Spinal cord (tissue), 10 donors: ENCODE measurements at places on chromosomes 1 and 21. TPM values are rescaled to one million over a fixed set of nuclear protein-coding genes. Genes with fewer than 3 reads are reported as not detected.

PWP2 gene
- 5.7 TPM for polyA plus RNA-seq

GIPC2 gene
- polyA plus RNA-seq = 1.1 TPM

GPR3 gene
- polyA plus RNA-seq = 3.6 TPM

MAN1C1 gene
- 52.4 TPM for polyA plus RNA-seq

KRTAP19-1 gene
- not detected for polyA plus RNA-seq

ERG gene
- 7.6 TPM for polyA plus RNA-seq

B4GALT2 gene
- polyA plus RNA-seq = 134 TPM

DCDC2B gene
- polyA plus RNA-seq = 2.6 TPM

AMPD1 gene
- not detected for polyA plus RNA-seq

INKA2 gene
- polyA plus RNA-seq = 24.2 TPM

TSACC gene
- polyA plus RNA-seq = 1.7 TPM

CR1 gene
- 0.22 TPM for polyA plus RNA-seq

CRB1 gene
- polyA plus RNA-seq = 31.7 TPM

TINAGL1 gene
- polyA plus RNA-seq = 11.0 TPM

SYT2 gene
- polyA plus RNA-seq = 46.7 TPM

HES3 gene
- 1.8 TPM for polyA plus RNA-seq

TRIM63 gene
- not detected for polyA plus RNA-seq

KIF17 gene
- polyA plus RNA-seq = 9.3 TPM

RHOU gene
- 23.6 TPM for polyA plus RNA-seq

CACNA1S gene
- 0.16 TPM for polyA plus RNA-seq

IRF2BP2 gene
- 105 TPM for polyA plus RNA-seq

TNFRSF8 gene
- polyA plus RNA-seq = 0.12 TPM

AK5 gene
- polyA plus RNA-seq = 54.0 TPM

CHAF1B gene
- polyA plus RNA-seq = 6.0 TPM

FOXD2 gene
- polyA plus RNA-seq = 4.1 TPM

IGSF21 gene
- 70.7 TPM for polyA plus RNA-seq

CLCA2 gene
- polyA plus RNA-seq = 0.11 TPM

RNF186 gene
- polyA plus RNA-seq = not detected

CYP4A11 gene
- polyA plus RNA-seq = 3.1 TPM

MROH7 gene
- 3.8 TPM for polyA plus RNA-seq

SH2D5 gene
- 6.2 TPM for polyA plus RNA-seq

SLC45A1 gene
- polyA plus RNA-seq = 28.4 TPM

ANGPTL7 gene
- polyA plus RNA-seq = 1.6 TPM

OR2L2 gene
- 0.27 TPM for polyA plus RNA-seq

CLDN17 gene
- not detected for polyA plus RNA-seq

C1orf185 gene
- not detected for polyA plus RNA-seq

PTCH2 gene
- polyA plus RNA-seq = 21.6 TPM

CLK2 gene
- 49.2 TPM for polyA plus RNA-seq

GJB5 gene
- polyA plus RNA-seq = not detected

PAPPA2 gene
- polyA plus RNA-seq = 3.9 TPM

CFHR2 gene
- not detected for polyA plus RNA-seq

SPRR3 gene
- polyA plus RNA-seq = 0.24 TPM

PRAMEF8 gene
- polyA plus RNA-seq = not detected

ANGPTL1 gene
- polyA plus RNA-seq = 4.9 TPM

TAS1R3 gene
- 0.98 TPM for polyA plus RNA-seq

CFAP141 gene
- 5.6 TPM for polyA plus RNA-seq

SH2D1B gene
- polyA plus RNA-seq = not detected

ADCY10 gene
- polyA plus RNA-seq = 0.77 TPM

BTBD8 gene
- polyA plus RNA-seq = 18.0 TPM

NPR1 gene
- polyA plus RNA-seq = 1.6 TPM

CRYAA gene
- not detected for polyA plus RNA-seq

DUSP23 gene
- 21.3 TPM for polyA plus RNA-seq

VANGL2 gene
- polyA plus RNA-seq = 67.0 TPM

PGLYRP3 gene
- not detected for polyA plus RNA-seq

CD164L2 gene
- 0.29 TPM for polyA plus RNA-seq

C1orf141 gene
- polyA plus RNA-seq = 1.9 TPM

VSIG8 gene
- 0.09 TPM for polyA plus RNA-seq

COL6A1 gene
- 224 TPM for polyA plus RNA-seq
